Right cardiac atrium (tissue), 5 donors: ENCODE measurements at places on chromosomes 4 and X.

DNA sequence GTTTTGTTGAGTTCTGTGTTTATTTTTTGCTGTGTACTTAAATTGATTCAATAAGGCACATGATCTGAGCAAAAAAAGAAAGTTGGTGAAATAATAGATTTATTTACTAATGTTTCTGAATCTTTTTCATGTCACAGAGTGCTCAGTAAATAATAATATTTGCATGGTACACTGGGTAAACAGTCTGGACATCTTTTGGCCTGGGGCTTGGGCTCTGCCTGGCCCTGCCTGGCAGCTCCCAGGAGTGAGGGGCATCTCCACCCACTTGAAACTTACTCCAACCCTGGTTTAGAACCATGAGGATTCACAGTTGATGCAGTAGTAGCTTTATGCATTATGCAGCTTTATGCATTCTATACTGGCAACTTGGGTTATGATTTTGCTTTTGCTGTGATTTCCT lies 124.2 kb upstream of the SLC4A4 start:
- DNase-seq, result no peak

- no peak for DNase-seq
Measured at GRCh38 chr4:186096681-186097165, 7.8 kb upstream of the FAM149A start.

DNA sequence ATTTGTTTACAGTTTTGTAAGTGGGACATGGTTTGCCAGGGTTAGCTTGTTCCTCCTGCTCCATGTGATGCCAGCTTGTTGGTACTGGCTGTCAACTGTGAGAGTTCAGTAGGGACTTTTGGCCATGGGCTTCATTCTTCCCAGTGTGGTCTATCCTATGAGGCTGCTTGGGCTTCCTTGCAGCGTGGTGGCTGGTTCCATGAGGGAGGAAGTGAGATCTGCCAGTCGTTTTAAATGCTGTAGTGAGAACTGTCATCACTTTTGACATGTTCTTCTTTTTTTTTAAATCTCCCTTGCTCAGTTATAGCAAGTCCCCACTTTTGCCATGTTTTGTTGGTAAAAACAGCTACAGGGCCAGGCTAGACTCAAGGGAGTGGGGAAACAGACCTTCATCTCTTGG lies 15.9 kb downstream of the NSD2 start:
- DNase-seq, result no peak

DNA sequence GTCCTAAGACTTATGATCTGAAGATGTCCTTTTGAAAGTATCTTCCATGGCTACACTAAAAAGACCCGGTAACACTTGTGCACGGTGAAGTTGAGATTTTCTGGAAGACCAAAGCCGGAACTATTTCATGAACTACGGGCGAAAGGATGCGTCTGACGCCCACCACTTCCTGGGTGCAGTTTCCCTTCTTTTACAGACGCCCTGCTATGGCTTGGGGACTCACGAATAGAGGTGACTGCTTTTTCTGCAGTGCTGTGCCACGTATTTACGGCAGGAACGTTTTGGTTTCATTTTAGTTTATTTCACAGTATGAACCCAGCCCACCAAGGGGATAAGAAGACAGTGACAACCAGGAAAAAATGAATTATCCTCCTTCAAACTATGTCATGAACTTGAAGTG lies 180.4 kb downstream of the AFAP1 start:
- DNase-seq, result peak; percentile 34

DNA sequence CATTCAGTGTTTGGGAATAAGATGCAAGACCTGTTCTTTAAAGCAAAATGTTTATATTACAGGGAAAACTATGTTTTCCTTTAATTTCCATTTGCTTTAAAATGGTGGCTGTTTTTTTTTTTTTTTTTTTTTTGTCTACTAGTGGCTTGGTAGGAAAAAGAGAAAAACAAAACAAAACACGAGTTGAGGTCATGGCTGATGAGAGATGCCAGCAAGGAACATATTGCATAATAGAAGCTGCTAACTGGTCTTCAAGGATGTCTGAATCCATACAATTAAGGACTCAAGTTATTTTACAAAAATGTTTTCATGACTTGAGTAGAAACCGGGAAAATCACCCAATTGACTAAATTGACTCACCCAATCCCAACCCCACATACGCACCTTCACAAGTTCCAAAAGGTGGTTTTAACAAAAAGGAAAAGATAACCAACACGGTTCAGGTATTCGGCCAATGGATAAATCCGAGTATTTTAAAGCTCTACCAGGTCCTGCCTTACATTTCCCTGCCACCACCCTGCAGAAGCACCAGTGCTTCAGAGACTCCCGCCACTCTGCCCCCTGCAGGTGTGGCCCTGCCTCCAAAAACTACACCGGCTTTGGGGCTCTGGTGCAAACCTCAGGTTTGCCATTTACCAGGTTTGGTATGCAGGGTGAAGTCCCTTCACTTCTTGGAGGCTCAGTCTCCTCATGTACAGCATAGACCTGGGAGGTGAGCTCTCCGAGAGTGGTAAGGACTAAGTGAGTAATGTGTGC lies 27.1 kb downstream of the PIR start:
- DNase-seq, result no peak

- no peak for DNase-seq
Measured at GRCh38 chr4:37475776-37476175, 210.4 kb downstream of the RELL1 start.

DNA sequence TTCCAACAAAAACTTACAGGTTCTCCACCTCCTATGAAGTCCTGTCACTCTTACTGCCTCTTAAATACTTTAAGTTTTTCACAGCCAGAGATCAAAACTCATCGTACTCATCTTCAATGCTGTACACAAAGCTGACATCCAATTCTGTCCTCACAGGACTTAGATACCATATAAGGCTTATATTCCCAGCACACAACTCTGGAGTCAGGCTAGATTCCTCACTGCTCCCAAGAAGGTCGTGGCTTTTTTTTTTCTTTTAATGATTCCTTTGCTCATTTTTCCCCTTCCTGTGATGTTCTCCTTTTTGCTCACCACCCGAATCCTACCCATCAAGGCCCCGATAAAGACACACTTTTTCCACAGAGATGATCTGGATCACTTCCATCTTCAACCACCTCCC lies 914 bp downstream of the TRAPPC2 start:
- no peak for DNase-seq

- no peak for DNase-seq
Measured at GRCh38 chrX:55057675-55058249, 17.1 kb upstream of the PAGE2B start.

DNA sequence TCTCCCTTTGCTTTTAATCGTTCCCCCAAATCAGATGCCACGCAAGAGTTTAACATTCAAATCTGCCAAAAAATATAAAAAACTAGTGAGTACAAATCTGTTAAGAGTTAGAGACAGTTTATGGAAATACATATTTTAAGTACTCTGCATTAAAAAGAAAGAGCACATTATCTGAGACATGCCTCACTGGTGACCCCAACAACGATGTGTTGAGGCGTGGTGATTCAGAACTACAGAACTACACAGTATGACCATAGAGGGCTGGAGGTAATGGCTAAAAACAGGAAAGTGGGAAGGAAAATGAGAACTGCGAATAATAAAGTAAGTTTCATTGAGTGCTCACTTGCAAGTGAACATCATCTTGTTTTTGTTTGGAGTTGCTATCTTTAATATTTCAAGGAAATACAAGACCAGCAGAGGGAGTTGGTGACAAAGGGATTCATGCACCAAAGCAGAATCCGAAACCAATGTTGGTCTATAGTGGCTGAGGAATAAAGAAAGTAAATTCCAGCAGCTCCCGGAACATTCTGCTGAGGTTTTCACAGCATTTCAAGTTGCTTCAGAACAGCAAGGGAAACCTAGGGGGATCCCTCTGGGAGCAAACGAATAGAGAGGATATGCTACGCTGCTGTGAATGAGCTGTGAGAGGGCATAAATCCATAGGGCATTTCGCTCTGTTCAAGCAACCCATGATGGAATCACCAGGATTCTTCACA lies 92.2 kb downstream of the DCHS2 start:
- no peak for DNase-seq

- DNase-seq, result peak; percentile 74
Measured at GRCh38 chrX:130330706-130331105, 9.0 kb upstream of the SLC25A14 start.

GRCh38 chr4:114015444-114015899 lies 36.0 kb upstream of the ARSJ start:
- DNase-seq, result no peak

GRCh38 chr4:8393593-8394038 lies 46.9 kb downstream of the ACOX3 start:
- peak; percentile 76 for DNase-seq

GRCh38 chrX:136555694-136556093 lies 23.7 kb downstream of the VGLL1 start:
- no peak for DNase-seq

DNA sequence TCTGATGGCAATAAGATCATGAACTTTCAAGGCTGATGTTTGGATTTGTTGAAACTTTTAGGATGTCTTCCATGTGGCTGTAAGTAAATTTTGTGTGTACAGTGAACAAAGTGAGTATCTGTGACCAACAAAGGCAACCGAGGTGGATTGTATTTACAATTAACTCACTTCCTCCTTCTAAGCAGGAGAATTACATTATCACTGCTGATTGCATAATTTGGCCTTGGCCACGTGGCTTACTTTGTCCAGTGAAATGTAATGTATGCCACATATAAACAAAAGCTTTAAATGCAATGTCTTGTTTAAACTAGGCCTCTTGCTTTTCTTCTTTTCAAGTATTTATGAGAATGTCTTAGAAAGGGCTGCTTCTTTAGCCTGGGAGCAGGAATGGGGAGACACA lies 66.3 kb upstream of the MAD2L1 start:
- no peak for DNase-seq

DNA sequence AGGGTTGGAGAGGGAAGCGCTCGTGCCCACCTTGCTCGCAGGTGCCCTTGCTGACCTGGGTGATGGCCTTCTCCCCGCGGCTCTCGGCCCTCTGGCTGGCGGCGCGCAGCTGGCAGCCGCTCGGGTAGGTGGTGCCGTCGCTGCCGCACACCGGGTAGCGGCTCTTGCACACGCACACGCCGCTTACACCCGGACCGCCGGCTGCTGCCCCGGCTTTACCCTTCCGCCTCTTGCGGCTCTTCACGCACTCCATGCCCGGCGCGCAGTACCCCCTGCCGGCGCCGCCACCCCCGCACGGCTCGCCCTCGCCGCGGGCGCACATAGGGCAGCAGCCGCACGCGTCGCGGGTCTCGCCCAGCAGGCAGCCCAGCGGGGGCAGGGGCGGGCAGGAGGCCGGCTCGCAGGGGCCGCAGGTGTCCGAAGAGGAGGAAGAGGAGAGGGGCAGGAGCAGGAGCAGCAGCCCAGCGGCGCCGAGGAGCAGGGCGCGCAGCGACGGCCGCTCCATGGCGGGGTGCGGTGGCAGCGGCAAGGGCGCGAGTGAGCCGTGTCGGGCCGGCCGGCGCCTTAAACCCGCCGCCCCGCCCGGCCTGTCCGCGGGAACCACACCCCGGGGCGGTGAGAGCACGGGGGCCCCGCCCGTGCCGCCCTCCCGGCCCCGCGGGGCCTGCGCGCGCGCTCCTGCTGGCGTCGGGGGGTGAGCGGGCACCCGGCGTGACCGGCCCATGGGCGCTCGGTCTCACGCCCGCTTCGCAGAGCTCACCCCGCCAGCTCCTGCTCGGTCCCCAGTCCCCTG lies at the start of gene IGFBP7:
IGFBP7 (minus strand) TSS at position 539 of the 793 bp plus-strand sequence; CDS start at position 505, 34 bp downstream.
- peak; percentile 90 for DNase-seq

DNA sequence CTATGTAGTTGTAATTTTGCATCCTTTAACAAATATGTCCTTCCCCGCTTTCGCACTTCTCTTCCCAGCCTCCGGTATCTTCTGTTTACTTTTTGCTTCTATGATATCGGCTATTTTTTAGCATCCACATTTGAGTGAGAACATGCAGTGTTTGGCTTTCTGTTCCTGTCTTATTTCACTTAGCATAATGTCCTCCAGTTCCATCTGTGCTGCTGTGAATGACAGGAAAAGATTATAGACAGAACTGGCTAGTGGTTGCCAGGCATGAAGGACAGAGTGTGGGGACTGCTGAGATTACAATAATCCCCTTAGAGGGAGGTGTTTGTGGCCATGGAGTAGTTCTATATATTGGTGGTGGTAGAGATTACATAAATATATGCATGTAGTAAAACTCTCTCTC lies 588.6 kb downstream of the NLGN4X start:
- DNase-seq, result no peak

GRCh38 chr4:92599044-92599443 lies 295.3 kb downstream of the GRID2 start:
- DNase-seq, result no peak

DNA sequence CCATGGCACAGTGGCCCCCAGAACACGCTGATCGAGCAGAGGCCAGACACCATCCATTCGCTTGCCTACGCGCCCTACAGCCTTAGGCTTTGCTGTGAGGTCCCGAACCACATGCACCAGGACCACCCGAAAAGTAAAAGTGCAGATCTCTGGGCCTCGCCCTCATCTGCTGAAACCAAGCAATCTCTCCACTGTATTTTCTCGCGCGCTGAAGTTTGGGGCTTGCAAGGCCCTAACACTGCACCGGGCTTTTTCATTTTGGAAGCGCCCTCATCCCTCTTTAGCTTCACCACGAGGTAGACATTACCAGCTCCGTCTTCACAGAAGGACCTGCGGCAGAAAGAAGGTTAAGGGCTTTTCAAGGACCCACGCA lies 21.2 kb downstream of the NKX3-2 start:
- DNase-seq, result no peak

DNA sequence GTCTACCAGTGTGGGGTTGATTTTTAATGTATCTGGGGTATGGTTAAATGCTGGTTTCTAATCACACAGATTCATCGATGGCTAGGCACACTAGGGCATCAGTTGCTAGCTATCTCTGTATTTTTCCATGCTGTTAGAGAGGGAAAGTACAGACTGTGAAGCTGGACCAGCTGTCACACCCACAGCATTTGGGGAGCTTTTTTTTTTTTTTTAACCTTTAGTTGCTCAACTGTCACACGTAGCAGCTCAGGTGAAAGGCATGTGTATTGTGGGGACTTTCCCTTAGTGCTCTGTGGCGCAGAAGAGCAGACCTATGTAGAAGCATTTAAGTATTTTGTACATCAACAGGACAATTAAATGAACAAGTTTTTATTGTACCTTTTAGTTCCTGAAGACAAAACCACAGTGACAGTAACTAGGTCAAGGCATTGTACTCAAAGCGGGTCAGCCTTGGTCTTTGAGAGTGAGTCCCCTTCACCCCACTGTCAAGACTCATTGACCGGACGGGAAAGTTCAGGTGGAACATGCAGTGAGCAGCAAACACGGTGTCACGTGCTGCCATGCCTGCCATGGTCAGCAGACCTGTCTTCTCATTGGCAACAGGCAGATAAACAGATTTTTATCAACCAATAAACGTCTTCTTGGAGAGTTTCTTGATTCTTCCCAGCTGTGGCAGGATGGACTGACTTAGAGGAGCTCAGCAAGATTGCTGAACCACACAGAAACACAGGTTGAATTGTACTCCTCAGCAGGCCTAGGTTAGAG lies 65.3 kb downstream of the CASP3 start:
- DNase-seq, result no peak

- no peak for DNase-seq
Measured at GRCh38 chr4:138290805-138291204, 48.7 kb upstream of the SLC7A11 start.

- no peak for DNase-seq
Measured at GRCh38 chrX:5775846-5776430, 452.7 kb downstream of the NLGN4X start.

GRCh38 chr4:147808447-147808846 lies 76.6 kb downstream of the ARHGAP10 start:
- DNase-seq, result no peak

GRCh38 chr4:79241846-79242245 lies 84.0 kb downstream of the NAA11 start:
- DNase-seq, result no peak
